ENCODE measurements at places on chromosomes 5 and 9.

- DNase-seq = no peak
Measured at GRCh38 chr9:112548051-112548440, 61.4 kb downstream of the KIAA1958 start.

DNA sequence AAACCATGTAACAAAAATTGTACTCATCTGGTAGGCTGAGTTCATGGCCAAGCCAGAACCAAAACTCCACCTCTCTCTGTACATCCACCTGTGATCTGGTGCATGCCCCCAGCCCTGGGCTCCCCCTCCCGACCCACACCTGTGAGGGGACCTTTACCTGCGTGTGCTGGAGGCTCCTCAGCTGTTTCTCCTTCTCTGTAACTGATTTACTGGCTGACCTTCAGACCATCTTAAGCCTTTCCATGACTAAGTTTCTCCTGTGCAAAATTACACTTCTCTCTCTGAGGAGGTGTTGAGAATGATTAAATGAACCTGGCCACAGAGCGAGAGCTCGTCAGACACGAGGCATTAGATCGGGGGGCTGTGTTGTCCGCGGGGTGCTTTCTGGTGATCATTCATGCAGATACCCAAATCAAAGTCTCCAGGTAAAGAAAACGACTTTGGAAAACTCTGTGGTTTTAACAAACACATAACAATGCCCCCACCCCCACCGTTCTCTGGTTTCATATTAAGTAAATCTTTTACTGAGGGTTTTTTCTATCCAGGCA lies 136.4 kb downstream of the SEMA5A start:
- DNase-seq = no peak

DNA sequence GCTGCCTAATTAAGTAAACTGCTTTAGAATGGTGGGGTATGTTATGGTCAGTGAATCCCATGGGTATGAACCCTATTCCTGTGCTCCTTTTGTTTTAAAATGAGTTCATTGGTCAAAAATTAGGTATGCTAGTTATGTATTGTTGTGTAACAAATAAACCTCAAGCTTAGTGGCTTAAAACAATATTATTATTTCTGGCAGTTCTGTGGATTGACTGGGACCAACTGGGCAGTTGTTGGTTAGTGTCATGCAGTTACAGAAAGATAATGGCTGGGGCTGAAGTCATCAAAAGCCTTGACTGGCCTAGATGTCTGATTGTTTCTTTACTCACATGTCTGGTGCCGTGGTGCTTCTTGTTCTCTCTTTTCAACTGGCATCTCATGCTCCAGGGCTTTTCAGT lies 8.9 kb upstream of the PTAR1 start:
- DNase-seq = no peak

DNA sequence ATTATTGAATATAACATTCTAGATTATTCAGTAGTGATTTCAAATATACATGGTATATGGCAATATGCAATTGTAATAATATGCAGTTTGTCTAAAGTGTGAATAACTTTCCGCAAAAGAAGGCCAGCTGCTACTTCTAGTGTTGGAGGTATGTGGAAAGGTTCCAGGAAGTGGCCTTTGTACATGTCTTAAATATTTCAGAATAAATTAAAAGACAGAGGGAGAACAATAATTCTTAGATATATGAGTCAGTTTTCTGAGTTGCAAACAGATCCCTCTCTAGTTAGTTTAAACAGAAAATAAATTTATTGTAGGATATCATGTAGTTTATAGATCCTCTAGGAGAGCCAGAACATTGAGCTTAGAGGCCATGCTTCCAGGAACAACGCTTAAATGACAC lies 210.8 kb upstream of the ELL2 start:
- no peak for DNase-seq

- DNase-seq = no peak
Measured at GRCh38 chr9:130445268-130445983, 665 bp downstream of the ASS1 start.

- peak; percentile 43 for DNase-seq
Measured at GRCh38 chr5:60687927-60688720, 11.8 kb downstream of the DEPDC1B start.

DNA sequence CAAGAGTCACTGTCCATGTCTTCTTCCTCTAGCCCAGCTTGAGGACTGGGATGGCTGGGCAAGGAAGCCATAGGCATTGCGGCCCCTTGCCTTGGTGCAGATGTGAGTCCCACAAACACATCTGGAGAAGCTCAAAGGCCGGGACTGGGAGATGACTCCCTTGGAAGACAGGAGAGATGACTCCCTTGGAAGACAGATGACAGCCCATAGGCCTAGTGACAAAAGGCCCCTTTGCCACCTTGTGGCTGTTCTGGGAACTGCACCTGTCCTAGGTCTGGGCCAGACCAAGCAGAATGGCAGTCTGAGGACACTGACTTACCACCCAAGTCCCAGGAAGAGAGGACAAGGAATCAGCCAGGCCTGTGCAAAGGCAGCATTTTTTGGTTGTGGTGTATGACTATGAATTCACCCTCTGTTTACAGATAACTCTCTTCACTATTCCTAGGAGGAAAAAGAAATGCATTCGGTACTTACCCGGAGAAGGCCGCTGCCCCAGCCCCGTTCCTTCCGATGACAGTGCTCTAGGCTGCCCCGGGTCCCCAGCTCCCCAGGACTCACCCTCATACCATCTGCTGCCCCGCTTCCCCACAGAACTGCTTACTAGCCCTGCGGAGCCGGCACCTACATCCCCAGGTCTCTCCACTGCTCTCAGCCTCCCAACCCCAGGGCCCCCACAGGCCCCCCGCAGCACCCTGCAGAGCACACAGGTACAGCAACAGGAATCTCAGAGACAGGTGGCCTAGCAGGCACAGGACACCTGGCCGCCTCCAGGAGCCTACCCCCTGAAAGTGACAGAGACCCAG lies 30.8 kb downstream of the SKP1 start:
- peak; percentile 81 for DNase-seq

Data from hematopoietic multipotent progenitor cell (in vitro differentiated cells).